ENCODE measurements at places on chromosomes 2 and 18.

DNA sequence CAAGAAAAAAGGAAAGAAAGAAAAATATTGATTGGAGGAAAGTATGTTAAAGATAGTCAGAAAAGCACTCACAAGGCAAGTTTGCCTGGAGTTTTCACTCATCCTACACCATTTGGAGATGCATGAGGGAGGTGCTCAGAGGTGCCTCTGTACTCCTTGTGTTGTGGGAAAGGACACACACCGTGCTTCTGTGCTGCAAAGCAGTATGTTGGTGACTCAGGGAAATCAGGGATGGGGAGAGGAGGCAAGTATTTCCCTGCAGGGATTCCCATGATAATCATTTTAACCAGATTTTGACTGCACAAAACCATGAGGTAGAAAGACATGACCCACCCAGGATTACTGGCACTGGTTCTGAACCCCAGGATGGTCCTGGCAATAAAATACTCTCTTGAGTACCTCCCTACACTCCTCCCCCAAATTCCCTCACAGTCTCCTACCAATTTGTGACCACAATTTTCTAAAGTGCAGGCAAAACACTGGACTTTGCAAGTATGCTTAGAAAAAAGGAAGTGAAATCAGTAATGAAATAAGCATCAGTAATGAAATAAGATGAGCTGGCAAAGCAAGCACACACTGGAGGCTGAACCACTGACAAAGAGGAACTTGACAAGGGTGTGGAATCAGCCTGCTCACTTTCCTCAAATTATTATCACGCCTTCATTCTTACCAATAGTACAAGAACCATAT, 155.5 kb upstream of the ACVR2A start:
- no peak for DNase-seq

DNA sequence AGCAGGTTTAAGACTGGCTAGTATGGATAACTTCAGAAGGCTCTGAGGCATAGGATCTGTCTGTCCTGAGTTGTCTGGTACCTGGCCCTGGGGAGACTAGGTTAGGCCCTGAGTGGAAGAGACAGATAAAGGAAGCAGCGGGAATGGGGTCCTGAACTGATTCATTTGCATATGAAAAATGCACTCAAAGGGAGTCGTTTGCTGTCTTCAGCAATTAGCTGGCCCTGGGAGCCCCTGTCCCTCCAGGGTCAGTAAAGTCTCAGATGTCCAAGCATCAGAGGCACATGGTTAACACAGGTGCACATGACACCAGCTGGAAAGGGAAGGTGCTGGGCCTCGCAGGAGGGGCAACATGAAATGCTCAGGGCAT, 172.4 kb downstream of the ACOXL start:
- DNase-seq, result no peak

GRCh38 chr2:55114082-55114481, 63.8 kb upstream of the RTN4 start:
- no peak for DNase-seq

- DNase-seq, result no peak
Observed at GRCh38 chr2:231334981-231335380, 60.5 kb upstream of the B3GNT7 start.

DNA sequence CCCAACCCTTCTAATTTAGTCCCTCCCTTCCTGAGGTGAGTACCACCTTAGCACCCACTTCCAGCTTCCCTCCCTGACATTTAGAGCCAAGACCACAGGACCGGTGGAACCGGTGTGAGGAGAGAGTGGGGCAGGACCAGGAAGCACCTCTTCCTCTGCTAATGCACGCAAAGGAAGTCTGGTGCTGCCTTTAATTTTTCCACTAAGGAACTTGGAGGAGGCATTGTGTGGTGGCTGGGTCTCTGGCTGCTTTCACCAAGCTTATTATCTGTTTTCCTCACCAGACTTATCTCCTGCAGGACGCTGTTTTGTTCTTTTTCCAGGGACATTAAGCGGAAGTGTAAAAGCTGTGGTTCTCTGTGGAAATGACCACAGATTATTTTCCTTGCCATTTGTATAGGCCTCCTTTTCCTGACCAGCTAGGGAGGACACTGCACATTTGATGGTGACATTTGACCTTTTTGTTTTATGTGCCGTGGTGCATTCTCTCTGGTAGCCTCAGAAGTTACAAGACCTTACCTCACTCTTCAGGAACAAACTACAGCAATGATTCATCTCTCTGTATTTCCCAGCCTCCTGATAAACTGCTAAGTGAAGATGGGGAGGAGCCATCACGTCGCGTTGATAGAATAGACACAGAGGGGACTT, 39.8 kb upstream of the SPTBN1 start:
- no peak for DNase-seq

DNA sequence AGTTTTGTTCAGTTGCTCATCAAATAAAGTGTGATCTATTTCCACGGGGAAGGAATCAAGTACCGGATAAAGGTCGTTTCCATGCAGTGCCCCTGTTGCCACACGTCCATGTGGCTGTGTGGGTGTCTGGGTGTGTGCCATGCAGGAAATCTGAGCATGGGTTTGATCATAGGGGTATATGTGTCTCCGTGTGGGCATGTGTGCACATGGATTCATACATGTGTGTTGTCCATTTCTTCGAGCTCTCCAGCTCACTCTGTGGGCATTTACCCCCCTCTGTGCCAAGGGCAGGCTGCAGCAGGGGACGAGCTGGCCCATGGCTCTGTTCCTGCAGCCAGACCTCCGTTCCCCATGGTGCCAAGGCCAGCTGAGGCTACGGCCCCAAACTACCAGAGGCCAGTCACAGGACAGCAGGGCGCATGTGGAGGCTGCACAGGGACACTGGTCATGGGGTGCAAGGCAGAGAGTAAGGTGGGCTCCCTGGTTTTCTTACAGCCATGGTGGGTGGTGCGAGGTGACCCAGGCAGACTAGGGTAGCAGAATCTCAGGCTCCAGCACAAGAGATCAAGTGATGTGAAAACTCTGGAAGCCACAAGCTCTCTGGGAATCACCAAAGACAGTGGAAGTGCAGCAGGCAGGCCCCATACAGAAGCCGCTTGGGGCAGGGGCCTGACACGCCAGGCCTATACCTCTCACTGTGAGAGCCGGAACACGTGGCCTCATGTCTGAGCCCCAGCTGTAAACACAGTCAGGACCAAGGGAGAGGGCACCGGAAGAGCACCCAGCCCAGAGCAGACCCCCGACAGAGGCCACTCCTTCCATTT, 66.4 kb upstream of the RAB6C start:
- DNase-seq, result no peak

DNA sequence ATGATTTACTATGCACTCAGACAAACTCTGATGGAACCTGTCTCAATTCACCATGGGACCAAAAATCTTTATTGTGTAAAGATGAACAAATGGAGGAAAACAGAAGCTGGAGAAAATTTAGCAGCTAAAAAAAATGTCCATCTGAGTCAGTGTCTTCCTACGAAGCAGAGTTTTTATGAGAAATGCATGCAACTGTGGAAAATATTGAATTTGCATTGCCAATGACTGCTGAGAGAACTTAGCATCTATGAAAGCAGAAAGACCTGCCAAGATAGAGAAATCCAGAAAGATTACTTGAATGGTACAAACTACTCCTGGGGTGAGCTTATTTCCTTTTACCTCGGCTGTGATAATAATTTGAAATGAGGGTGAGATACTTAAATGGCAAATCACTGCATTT, 289.7 kb upstream of the GCFC2 start:
- no peak for DNase-seq

DNA sequence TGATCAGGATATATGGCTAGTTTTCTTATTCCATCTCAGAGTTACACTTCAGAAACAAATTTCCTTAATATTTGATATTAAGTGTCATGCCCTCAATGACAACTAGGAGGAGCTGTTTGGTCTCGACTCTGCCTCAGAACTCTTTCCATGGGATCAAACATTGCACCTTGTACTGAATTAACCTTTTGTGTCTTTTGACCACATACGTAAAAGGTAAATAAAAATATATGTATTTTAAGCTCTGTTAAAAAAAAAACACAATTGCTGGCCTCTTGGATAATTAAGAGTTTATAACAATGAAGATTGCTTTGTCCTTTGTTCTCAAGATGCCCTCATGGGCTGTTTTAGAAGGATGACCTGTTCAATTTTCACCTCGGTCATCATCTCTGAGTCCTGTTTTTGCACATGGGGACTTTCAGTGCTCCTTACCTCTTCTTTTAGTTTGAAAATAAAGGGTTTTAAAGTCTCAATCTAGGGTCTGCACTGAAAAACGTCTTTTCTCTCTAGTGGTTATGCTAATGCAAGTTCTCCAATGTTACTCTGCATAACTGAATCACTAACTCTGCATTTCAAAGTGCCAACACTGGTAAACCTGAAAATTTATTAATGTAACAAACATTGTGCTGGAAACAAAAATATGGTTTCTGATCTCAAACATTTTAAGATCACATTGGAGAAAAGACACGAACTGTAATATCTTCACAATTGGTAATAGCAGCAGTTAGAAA, 18.8 kb upstream of the FN1 start:
- DNase-seq, result peak; percentile 41

GRCh38 chr18:6718267-6718666, 11.2 kb upstream of the ARHGAP28 start:
- DNase-seq, result no peak

- no peak for DNase-seq
Observed at GRCh38 chr2:8146132-8147005, 535.5 kb upstream of the ID2 start.

- DNase-seq, result no peak
Observed at GRCh38 chr18:53754154-53754553, 470.3 kb downstream of the MBD2 start.

GRCh38 chr2:112798979-112799975, 15.0 kb upstream of the IL1A start:
- no peak for DNase-seq

DNA sequence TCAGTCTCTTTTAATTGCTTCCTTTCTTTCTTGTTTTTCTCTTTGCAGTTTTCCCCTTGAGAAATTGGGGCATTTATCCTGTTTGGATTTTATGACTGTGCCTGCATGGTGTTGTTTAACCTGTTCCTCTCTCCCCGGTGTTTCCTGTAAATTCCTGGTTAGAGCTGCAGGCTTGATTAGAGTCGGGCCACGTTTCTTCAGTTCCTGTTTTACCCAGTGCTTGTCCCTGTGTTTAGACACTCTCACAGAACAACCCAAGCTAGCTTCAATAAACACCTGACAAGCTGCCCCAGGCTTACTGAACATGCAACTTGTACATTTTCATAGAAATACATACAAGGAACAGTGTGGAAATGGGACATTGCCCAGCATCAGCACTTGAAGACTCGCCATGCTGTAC, 53.9 kb downstream of the NGEF start:
- no peak for DNase-seq

DNA sequence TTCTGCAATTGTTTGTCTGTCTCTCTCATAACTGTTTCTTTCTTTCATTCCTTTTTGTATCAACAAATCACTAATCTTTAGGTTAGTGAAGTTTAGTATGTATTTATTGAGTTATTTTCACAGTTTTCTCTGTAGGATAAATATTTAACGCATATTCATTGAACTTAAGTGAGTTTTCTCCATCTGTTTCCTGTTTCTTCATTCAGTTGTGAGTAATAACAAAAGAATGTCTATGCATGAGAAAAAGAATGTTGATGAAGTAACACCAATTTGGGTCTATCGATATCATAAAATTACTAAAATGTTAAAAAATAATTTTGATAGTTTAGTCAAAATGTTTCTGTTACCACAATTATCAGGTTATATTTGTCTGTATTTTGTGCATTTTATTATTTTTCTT, 948.0 kb downstream of the DSC3 start:
- no peak for DNase-seq

DNA sequence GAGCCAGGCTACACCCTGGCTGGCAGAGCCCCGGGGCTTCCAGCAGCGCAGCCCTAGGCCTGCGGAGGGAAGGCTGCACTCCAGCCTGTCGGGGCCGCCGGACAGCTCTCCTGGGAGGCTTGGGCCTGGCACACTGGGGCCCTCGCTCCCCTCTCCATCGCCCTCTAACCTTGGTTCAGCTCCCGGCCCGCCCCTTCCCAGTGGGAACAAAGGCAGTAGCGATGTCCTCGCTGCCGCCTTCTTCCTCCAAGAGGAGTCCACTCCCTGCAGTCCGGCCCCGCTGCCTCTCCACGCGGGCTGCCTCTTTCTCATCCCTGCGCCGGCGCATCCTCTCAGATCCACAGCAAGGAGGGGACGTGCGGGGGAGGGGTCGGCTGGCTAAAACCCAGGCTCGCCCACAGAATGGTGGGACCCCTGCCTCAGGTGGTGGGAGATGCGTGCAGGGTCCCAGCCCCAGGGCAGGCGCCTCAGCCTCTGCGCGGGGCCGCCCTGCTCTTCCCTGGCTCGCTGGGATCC, 138.1 kb downstream of the TWIST2 start:
- no peak for DNase-seq

DNA sequence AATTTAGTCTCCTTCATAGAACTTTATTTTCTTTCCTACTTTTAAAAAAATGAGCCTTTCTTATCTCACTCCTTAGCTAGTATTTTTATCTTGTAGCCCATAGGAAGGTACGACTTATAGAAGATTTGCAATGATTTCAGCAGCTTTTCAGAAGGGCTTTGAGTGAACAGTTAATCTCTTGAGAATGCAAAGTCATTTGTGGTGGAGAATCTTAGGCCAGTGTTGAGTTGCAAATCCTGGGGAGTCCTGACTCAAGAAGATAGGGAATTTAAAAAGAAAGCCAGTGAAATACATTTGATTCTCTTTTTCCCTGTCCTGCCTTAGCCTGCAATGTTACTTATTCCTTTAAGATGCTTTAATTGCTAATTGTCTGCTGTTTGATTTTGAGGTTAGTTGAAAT, 33.6 kb downstream of the LYPD6 start:
- DNase-seq, result no peak

GRCh38 chr18:3448838-3449511, 997 bp upstream of the TGIF1 start:
- peak; percentile 68 for DNase-seq

DNA sequence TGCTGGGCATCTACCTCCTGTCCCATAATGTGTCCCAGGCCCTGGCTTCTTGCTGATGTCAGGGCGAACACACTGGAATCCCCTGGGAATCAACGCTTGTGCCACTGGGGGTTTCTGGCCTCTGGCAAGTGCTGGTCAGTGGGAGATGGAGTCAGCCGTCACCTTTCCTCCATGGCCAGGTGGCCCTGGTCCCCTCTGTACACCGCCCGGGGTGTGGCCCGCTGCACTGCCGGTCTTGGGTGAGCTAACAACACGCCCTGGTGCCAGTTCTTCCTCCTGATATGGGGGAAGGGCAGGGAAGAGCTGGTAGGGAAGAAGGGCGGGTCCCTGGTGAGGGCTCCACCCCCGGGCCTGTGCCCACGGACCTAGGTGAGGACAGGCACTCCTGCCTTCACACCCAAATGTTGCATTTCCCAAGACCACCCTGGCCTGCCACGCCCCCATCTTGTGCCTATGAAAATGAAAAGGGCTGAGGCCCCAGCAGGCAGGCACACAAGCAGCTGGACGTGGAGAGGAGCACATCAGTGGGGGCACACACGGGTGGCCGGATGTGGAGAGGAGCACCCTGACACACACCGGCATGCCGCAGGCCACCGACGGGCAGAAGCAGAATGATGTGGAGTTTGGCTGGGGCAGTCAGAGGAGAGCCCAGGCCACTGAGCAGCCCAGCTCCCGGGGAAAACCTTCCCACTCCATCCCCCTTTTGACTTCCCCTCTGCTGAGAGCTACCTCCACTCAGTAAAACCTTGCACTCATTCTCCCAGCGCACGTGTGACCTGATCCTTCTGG, 140.5 kb downstream of the ASB1 start:
- no peak for DNase-seq

Data from D341Med (cell line).